ENCODE measurements at places on chromosomes 6 and 20.

DNA sequence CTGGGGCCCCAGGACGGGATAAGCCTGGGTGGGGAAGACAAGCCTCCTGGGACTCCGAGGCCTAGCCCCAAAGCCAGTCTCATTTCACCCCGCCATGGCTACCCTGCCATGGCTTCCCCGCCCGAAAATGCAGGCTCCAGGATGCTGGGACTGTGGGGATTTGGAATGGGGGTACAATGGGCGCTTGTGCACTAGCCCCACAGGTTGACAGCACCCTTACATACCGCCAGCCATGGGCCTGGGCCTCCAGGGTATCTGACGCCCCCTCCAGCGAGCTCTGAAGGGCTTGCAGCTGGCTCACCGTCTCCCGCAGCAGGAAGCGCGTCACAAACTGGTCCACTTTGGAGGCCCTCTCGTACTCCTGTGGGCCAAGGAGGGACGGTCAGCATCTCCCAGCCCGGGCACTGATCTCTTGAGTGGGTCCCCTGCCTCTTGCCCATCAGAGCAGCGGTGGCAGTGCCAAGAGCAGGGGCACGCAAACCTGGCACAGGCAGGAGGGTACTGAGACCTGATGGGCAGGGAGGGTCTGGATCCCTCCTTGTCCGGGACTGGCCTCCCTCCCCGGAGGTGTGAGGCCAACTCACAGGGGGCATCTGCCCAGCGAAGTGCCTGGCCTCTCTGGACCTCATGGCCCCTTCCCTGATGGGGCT lies 2.0 kb upstream of the C20orf144 start:
- no peak for DNase-seq

- no peak for DNase-seq
Observed at GRCh38 chr6:138473144-138473543, 26.1 kb downstream of the NHSL1 start.

DNA sequence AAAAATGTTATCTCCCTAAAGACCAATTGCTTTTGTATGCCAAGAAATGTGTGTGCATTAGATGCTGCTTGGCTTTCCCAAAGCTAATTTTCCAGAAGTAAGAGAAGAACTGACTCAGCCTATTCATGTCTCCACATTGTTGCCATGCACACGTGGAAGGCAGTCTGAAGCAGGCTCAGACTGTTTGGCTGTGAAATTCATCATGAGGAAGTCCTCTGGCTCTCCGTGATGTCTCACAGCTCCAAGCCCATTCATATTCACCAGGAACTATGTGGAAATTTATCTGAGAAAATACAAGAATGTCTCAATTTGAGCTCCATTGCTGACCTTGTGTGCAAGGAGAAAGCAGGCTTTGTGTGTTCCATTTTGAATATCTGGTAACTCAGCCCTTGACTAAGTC lies 1022.2 kb upstream of the GJE1 start:
- no peak for DNase-seq

- no peak for DNase-seq
Observed at GRCh38 chr6:145630598-145630997, 104.7 kb downstream of the EPM2A start.

GRCh38 chr6:77292564-77293546 lies 170.4 kb downstream of the HTR1B start:
- no peak for DNase-seq

DNA sequence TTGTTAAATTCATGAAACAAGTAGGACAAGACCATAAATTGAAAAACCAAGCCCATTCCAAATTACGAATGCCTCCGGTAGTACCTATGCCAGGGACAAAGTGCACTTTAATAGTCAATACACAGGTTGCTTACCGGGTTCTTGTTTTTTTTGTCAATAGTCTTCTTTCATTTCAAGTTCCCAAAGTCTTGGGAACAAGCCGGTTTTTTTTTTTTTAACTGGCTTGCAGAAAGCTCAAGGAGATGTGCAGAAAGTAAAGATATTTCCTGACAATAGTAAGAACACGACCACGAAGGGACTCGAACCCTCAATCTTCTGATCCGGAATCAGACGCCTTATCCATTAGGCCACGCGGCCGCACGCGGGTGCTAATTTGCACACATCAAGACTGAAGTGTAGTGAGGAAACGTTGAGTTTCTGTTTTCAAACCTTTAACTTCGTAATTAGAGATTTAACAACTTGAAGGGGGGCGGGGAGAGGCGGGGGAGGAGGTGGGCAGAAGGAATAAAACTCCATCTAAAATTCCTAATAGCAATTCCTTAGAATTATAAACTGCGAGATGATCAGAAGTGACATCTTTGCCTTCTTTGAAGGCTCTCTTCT lies 181.0 kb downstream of the TRIM27 start:
- no peak for DNase-seq

GRCh38 chr6:122872311-122872710 lies 83.3 kb downstream of the SMPDL3A start:
- DNase-seq, result no peak

GRCh38 chr20:50646483-50646996 lies 44.8 kb downstream of the RIPOR3 start:
- DNase-seq, result no peak
